Heart right ventricle (tissue), 16 donors: ENCODE measurements at places on chromosomes 13 and 19.

- H3K27me3 ChIP-seq = no peaks in the 10 kb centered on the region
- H3K4me3 ChIP-seq = no peak overlapping the region
- no peak for DNase-seq
- no peaks in the 10 kb centered on the region for H3K36me3 ChIP-seq
- H3K27ac ChIP-seq = no peak overlapping the region
- peaks cover 9% of the 10 kb centered on the region for H3K4me1 ChIP-seq
Observed at GRCh38 chr13:79548902-79549301, 67.9 kb downstream of the NDFIP2 start.

DNA sequence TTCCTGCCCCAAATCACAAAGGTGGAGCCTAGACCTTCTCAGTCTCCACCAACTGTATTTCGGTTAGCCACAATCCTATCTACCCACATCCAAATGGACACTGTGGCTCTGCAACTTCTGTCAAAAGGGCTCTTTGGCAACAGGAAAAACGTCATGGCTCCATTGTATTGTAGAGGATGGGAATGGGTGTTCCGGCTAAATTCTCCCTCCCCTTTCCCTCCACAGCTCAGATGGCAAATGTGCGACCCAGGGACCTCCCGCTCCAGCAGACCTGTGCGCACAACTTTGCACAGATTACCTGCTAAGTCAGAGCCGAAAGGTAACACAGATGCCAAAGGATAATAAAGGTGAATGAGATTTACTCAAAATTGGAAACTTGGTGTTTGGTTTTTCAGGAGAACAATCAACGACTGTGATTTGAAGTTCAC lies 968 bp upstream of the KL start:
- no peaks in the 10 kb centered on the region for H3K36me3 ChIP-seq
- peaks cover 5% of the 10 kb centered on the region for H3K27me3 ChIP-seq
- DNase-seq = peak; percentile 62
- H3K4me3 ChIP-seq = peak overlapping the region; percentile 69
- peak overlapping the region; percentile 92 for H3K27ac ChIP-seq
- no peaks in the 10 kb centered on the region for H3K4me1 ChIP-seq

DNA sequence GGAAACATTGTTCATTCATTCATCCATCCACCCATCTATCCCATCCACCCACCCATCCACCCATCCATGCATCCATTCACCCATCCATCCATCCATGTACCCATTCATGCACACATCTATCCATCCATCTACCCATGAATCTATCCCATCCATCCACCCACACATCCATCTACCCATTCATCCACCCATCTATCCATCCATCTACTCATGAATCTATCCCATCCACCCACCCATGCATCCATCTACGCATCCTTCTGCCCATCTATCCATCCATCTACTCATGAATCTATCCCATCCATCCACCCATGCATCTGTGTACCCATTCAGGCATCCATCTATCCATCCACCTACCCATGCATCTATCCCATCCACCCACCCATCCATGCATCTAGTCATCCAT lies 51.6 kb upstream of the URI1 start:
- DNase-seq = no peak
- no peaks in the 10 kb centered on the region for H3K27me3 ChIP-seq
- H3K36me3 ChIP-seq = no peaks in the 10 kb centered on the region
- H3K27ac ChIP-seq = no peak overlapping the region
- H3K4me3 ChIP-seq = no peak overlapping the region
- peaks cover 3% of the 10 kb centered on the region for H3K4me1 ChIP-seq

DNA sequence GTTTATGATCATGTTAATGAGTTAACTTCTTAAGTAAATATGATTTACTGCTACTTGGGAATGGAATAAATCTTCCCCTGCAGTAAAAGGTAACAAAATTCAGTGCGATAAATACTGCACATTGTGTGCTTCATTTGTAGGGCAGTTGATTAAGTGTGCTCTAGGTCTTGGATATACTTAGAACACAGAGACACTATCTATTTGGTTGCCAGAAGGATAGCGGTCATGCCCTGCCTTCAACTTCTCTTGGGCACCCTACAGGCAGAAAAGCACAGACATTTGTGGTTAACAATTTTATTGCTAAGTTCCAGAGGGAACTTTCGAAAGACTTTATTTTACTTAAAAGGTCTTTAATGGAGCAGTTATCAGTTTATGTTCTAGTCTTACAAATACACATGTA lies 605.8 kb downstream of the PCDH9 start:
- H3K27me3 ChIP-seq = no peaks in the 10 kb centered on the region
- DNase-seq = no peak
- no peak overlapping the region for H3K27ac ChIP-seq
- no peaks in the 10 kb centered on the region for H3K36me3 ChIP-seq
- H3K4me1 ChIP-seq = no peaks in the 10 kb centered on the region
- H3K4me3 ChIP-seq = no peak overlapping the region

GRCh38 chr19:5108123-5108596 lies 139.2 kb downstream of the KDM4B start:
- no peak for DNase-seq
- H3K27me3 ChIP-seq = no peaks in the 10 kb centered on the region
- H3K4me1 ChIP-seq = peaks cover 39% of the 10 kb centered on the region
- H3K36me3 ChIP-seq = peaks cover 41% of the 10 kb centered on the region

DNA sequence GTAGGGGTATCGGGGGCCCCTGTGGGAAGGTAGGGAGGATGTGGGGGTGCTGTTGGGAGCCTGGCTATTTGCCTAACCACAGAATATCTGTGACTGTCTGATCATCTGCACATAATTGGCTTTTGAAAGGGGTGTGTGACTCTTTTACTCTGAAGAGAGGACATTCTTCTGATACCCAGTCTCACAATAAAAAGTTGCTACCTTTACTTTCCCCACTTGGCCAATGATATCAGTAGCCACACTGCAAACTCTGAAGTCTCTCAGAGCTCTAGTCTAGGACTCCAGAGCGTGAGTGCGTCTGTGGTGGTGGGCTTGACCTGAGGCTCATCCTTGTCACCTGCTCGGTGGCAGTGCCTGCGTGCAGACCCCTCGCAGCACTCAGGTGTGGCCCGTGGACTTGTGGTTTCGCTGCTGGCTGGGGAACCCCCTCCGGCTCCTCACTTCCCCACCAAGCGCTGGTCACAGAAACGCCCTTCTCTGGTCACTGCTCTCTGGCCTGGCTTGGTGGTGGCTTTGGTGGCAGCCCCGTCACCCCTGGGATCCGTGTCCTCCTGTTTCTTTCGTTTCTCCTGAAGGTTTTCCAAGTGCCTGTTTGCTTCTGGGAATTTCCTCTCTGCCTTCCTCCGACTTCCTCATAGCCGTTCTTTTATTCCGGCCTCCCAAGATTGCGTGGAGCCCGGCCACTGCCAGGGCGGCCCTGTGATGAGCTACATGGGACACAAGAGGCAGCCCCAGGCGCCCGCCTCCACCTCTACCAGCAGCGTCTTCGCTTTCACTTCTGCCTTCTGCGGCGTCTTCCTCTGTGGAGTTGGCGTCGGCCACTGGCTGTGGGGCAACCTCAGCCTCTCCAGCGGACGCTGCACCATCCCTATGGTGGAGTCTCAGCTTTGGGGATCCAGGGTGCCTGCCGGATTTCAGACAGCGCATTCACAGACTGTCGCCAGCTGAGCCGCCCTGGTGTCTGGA lies 78.0 kb downstream of the ATP11A start:
- peaks cover 8% of the 10 kb centered on the region for H3K36me3 ChIP-seq
- peak; percentile 51 for DNase-seq
- H3K4me3 ChIP-seq = peak overlapping the region; percentile 16
- H3K27ac ChIP-seq = no peak overlapping the region
- no peaks in the 10 kb centered on the region for H3K27me3 ChIP-seq

DNA sequence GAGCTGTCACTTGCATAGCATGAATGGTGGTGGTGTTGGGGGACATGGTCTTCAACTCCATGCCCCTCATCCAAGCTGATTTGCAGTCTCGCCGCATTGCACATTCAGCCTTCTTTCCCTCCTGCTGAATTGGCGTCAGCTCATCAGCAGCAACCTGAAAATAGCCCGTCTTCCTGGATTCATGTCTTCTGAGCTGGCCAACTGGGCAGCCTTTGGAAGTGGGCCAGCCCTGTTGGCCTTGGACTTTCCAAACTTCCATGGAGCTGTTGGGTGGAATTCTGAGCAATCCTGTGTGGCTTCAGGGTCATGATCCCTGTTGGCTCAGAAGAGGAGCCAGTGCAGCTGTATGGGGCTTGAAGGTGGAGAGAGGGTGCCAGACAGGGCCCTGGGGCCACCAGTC lies 68.8 kb downstream of the ZNF536 start:
- H3K27ac ChIP-seq = no peak overlapping the region
- no peak for DNase-seq
- H3K4me3 ChIP-seq = no peak overlapping the region
- H3K27me3 ChIP-seq = peaks cover 8% of the 10 kb centered on the region
- H3K4me1 ChIP-seq = no peaks in the 10 kb centered on the region
- no peaks in the 10 kb centered on the region for H3K36me3 ChIP-seq

- no peak overlapping the region for H3K4me3 ChIP-seq
- H3K27me3 ChIP-seq = no peaks in the 10 kb centered on the region
- H3K27ac ChIP-seq = no peak overlapping the region
- H3K36me3 ChIP-seq = peaks cover 14% of the 10 kb centered on the region
- DNase-seq = no peak
- H3K4me1 ChIP-seq = peaks cover 26% of the 10 kb centered on the region
Observed at GRCh38 chr13:19772306-19772705, 10.4 kb downstream of the PSPC1 start.

DNA sequence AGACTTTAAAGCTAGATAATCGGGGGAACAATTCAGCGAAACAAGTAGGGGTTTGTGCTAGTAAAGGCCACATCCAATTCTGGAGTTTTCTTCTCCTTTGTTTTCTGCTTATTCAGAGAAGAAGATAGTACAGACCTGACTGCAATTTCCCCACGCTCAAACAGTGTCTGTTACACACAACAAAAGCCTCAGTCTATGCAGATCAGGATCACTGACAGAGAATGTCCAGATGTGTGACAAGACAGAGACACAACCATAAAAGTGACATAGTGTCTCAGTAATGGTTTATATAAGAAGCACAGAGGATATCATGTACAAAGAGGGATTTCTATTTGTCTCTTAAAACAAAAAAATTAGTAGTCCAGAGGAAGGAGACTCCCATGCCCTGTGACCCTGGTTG lies 70.7 kb upstream of the GTF3A start:
- no peaks in the 10 kb centered on the region for H3K36me3 ChIP-seq
- DNase-seq = no peak
- H3K4me3 ChIP-seq = no peak overlapping the region
- H3K4me1 ChIP-seq = peaks cover 11% of the 10 kb centered on the region
- no peak overlapping the region for H3K27ac ChIP-seq

GRCh38 chr13:32045982-32046785 lies 14.6 kb downstream of the FRY start:
- no peaks in the 10 kb centered on the region for H3K27me3 ChIP-seq
- H3K27ac ChIP-seq = no peak overlapping the region
- no peaks in the 10 kb centered on the region for H3K36me3 ChIP-seq
- no peak for DNase-seq

DNA sequence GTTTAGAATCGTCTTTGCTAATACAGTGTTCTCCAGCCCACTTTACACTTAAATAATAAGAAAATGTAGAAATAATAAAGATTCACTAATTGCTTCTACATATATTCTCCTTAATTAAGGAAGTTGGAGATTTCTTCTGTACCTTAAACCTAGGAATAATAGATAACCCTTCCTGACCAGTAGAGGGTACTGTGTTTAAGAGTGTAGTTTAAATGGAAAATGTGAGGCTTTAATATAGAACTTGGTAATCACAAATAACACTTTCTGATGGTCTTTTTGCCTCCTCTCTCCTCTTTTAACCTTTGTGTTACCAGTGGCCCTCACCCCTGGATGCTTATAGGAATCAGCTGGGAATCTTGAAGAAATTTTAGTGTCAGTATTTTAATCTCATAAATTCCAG lies 20.7 kb downstream of the POMP start:
- no peak overlapping the region for H3K4me3 ChIP-seq
- H3K27ac ChIP-seq = no peak overlapping the region
- H3K36me3 ChIP-seq = peaks cover 62% of the 10 kb centered on the region
- H3K27me3 ChIP-seq = no peaks in the 10 kb centered on the region
- no peaks in the 10 kb centered on the region for H3K4me1 ChIP-seq
- DNase-seq = no peak

DNA sequence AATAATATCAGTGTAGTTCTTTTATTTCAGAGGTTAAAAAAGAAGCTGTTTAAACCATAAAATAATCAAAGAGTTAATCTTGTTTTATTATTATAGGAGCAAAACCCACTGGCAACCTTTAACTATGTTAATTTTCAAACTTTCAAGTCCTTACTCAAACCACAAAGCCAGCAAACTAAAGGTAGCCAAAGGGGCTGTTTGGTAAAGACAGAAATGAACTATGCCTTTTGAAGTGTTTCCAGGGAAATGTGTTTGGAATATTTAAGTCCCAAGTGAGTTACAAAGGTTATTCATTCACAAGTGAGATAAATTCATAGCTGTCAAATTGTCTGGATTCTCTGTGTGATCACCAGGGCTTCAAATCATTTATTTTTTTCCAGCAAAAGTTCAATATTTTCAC lies 264.7 kb downstream of the MZT1 start:
- H3K4me3 ChIP-seq = no peak overlapping the region
- H3K4me1 ChIP-seq = no peaks in the 10 kb centered on the region
- no peaks in the 10 kb centered on the region for H3K36me3 ChIP-seq
- H3K27me3 ChIP-seq = no peaks in the 10 kb centered on the region
- no peak overlapping the region for H3K27ac ChIP-seq

GRCh38 chr13:98974053-98974452 lies 3.8 kb downstream of the DOCK9 start:
- H3K27ac ChIP-seq = peak overlapping the region; percentile 54
- H3K36me3 ChIP-seq = no peaks in the 10 kb centered on the region
- no peak overlapping the region for H3K4me3 ChIP-seq
- H3K4me1 ChIP-seq = peaks cover 81% of the 10 kb centered on the region

GRCh38 chr13:95349267-95349666 lies 48.0 kb upstream of the ABCC4 start:
- H3K4me1 ChIP-seq = peaks cover under 1% of the 10 kb centered on the region
- peak; percentile 12 for DNase-seq
- no peak overlapping the region for H3K27ac ChIP-seq
- H3K4me3 ChIP-seq = no peak overlapping the region
- no peaks in the 10 kb centered on the region for H3K27me3 ChIP-seq

GRCh38 chr13:36108342-36108741 lies 22.8 kb downstream of the DCLK1 start:
- no peaks in the 10 kb centered on the region for H3K27me3 ChIP-seq
- peaks cover 13% of the 10 kb centered on the region for H3K4me1 ChIP-seq
- no peak overlapping the region for H3K27ac ChIP-seq
- no peak for DNase-seq
- no peak overlapping the region for H3K4me3 ChIP-seq
- no peaks in the 10 kb centered on the region for H3K36me3 ChIP-seq

DNA sequence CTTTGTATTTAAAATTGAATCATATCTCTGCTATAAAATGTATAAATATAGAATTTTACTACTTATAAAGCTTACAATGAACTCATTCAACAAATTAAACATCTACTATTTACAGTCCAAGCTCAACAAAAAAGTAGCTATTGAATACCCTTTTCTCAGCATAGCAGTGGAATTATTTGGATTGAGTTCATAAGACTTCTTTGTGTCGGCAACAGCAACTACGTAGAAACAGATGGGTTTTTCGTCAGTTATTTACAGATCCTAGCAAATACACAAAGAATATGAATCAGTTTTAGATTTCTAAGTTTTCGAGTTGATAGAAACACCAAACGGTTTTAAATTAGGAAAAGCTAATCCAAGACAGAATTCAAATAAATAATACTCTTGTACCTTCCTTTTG lies 10.4 kb upstream of the NEK3 start:
- no peaks in the 10 kb centered on the region for H3K27me3 ChIP-seq
- no peak for DNase-seq
- no peak overlapping the region for H3K27ac ChIP-seq
- no peaks in the 10 kb centered on the region for H3K4me1 ChIP-seq
- H3K36me3 ChIP-seq = peaks cover 100% of the 10 kb centered on the region
- H3K4me3 ChIP-seq = no peak overlapping the region

GRCh38 chr19:929891-930258 lies 4.0 kb downstream of the ARID3A start:
- H3K27me3 ChIP-seq = no peaks in the 10 kb centered on the region
- H3K36me3 ChIP-seq = peaks cover 7% of the 10 kb centered on the region
- no peak for DNase-seq
- peaks cover 28% of the 10 kb centered on the region for H3K4me1 ChIP-seq
- H3K4me3 ChIP-seq = no peak overlapping the region
